ENCODE measurements at places on chromosomes 6 and 20. TPM values are rescaled to one million over a fixed set of nuclear protein-coding genes. Genes with fewer than 3 reads are reported as not detected.

IMPG1 gene
- total RNA-seq: not detected

POPDC3 gene
- total RNA-seq: 1.1 TPM

CGA gene
- not detected for total RNA-seq

DNA sequence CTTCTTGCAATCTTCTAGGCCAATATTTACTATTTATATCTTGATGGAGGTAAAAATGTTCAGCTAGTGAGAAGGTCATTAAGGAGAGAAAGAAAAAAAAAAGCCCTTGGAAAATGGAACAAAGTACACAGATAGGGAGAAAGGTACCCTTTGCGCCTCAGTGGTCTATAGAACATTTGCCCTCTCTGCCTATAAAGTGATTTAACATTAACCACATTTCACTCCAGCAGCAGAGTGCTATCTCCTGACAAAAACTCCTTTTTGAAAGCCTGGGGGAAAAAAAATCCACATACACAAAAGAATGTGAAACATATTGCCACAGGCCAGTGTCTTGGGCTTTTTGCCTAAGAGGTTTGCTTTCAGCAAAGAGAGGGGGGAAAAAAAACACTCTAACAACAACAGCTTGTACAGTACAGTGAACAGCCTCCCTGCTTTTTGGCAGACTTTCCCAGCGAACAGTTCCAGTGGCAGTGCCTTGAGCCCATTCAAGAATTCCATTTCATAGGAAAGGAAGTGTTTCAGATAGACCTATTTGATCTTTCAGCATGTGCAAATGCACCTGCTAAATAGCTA lies 695 bp downstream of the ARHGAP18 start:
- no peak for DNase-seq

DNA sequence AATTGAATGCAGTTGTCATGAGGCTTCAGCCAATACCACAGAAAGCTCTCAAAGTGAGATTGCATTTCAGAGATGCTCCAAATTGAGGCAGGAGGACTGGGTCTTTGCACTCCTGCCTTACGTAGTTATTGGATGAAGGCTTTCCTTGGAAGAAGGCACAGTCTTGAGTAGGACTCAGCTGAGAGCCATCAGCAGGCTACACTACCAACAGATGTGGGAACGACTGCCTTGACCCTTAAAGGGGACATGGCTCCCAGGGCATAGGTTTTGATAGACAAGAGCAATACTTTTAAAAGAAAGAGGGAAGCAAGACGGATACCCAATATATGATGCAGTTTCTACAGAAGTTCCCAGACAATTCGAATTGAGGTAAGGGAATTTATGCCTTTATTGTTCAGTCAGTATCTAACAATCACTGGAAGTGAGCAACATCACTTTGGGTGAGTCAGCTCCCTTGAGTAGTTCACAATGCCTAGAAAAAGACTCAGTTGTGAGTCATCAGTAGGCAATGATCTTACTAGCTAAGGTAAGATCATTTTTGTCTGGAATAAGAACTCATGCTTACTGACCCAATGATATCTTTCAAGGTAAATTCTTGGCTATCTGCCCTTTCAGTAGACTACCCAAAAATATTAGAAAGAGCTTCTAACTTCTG lies 390.8 kb downstream of the GJA1 start:
- no peak for DNase-seq

DNA sequence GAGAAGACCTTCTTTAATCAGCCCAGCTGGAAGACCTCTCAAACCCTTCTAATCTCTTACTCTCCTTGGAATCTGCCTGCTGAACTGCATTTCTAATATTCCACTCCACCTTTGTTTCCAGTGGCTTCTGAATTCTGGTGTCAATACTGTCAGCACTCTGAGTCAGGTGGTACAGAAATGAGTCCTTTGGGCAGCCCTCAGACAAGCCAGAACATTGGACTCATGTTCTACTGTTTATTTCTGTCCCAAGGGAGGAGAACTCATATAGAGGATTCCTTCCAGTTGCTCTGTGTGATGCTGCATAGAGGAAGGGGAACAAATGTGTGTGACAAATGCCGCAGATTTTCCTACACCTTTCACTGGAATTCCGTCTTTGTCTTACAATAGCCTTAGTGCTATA lies 114.8 kb downstream of the PHF3 start:
- DNase-seq: no peak

- no peak for DNase-seq
These were observed 30.8 kb downstream of the PDE10A start for GRCh38 chr6:165632194-165632593.

DNA sequence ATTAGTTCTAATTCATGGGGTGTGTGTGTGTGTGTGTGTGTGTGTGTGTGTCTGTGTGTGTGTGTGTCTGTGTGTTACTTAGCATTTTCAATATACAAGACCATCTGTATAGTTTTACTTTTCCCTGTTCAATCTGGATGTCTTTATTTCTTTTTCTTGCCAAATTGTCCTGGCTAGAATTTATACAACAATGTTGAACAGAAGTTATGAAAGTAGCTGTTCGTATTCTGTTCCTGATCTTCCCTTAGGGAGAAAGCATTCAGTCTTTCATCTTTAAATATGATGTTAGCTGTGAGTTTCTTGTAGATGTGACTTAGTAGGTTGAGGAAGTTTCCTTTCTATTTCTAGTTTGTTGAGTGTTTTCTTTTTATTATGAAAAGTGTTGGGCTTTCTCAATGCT lies 334.7 kb upstream of the RNF24 start:
- no peak for DNase-seq

DNA sequence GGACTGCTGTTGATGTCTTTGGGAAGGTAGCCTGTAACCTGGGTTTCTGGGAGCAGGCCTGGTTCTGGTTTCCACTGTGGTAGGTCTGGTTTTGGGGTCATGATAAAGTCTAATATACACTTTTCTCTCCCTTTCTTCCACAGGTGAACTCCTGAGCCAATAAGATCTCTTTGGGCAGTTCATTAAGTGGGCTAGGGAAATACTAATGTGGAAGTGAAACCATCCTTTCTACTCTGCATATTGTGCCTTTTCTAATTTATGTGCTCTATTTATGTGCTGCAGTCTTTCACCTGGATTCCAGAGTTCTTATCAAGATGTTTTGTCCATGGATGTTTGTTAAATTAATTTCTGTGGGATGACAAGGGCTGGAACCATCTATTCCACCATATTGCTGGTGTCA lies 165.7 kb upstream of the PTPRK start:
- no peak for DNase-seq

- no peak for DNase-seq
These were observed 9.5 kb downstream of the PHACTR3 start for GRCh38 chr20:59613861-59614260.
